ENCODE measurements at places on chromosomes 5 and 9.

- DNase-seq: no peak
Observed at GRCh38 chr5:147855774-147856069, 22.8 kb upstream of the SCGB3A2 start.

- DNase-seq: no peak
Observed at GRCh38 chr5:105806596-105806995, 1864.1 kb downstream of the EFNA5 start.

- no peak for DNase-seq
Observed at GRCh38 chr9:109734814-109735213, 45.2 kb upstream of the PALM2AKAP2 start.

- DNase-seq: no peak
Observed at GRCh38 chr9:38054653-38055052, 14.4 kb downstream of the SHB start.

DNA sequence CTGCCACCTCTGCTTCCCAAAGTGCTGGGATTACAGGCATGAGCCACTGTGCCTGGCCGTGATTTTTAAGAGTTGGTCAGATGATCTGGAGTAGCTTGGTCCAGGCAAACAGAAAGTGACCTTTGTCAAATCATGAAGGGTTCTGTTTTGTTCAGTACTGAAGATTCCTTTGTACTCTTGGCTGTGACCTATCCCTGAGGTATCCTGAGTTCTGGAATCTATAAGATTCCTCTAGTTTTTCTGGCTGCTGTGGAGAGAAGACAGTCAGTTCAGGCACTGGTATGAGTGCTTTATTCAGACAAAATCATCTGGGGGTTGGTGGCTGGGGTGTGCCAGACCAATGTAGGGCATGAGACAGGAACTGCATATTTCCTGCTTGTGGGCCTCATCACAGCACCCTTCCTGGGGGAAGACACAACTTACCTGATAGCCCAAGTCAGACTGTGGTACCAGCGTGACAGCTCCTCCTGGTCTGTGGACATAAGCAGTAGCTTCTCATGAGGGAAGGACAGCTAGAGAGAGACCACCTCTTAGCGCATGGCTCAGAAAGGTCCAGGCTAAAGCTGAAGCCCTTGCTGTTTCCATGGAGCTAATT, 3.1 kb downstream of the ARHGEF39 start:
- no peak for DNase-seq

DNA sequence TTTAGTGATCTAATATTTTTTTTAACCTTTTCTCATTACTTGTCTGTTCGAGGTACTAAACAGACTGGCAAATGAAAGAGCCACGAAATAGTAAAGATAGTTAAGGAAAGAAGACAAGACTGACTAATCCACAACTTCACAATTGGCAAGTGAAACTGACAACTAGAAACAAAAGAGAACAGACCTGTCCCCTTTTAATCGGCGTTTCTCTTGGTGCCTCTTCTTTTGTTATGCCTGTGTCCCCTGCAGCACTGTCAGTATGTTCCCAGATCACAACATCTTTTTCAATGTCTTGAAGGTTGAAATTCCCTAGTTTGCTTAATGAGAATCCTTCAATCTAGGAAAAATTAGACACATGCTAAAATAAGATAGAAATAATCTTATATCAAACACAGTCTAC, 26.1 kb downstream of the TUT7 start:
- no peak for DNase-seq

DNA sequence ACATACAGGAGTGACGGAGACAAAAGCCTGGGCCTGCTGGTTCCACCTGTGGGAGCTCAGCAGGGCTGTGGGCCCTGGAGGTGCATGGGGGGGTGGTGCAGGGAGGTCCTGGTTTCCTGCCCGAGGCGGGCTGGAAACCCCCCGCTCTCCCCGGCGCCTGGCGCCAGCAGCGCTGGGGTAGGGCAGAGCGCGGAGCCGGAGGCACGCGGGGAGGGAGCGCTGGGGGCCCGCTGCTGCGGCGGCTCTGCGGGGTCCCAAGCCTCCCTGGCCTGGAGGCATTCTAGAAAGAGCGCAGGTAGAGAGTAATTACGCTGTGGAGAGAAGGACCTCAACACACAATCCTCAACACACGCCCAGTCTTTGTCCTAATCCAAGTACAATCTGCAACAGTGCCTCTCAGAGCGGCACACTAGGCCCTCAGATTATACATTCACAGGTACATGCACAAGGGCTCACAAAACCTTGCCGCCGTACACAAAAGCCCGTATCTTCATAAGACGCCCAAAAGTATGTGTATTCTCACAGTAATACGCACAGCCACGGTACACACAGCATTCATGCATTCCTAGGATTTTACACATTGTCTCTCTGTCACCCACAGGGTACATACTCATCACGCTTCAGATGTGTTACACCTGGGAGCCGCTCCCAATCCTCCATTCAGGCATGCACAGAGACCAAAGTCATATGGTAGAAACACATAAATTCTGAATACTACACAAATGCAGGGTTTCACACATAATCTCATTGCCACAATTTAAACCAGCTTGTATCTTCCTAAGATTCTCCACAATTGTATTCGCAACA, 2.1 kb upstream of the HAND1 start:
- no peak for DNase-seq
